ENCODE measurements at places on chromosomes 6 and 20.

GRCh38 chr20:1818895-1819294 lies 76.3 kb upstream of the SIRPA start:
- no peak for DNase-seq

- no peak for DNase-seq
Measured at GRCh38 chr6:89412071-89413005, at the start of gene RRAGD. Gene RRAGD, minus strand, starts transcription at chr6:89412273. Its CDS starts 280 bp downstream, at chr6:89411993.

DNA sequence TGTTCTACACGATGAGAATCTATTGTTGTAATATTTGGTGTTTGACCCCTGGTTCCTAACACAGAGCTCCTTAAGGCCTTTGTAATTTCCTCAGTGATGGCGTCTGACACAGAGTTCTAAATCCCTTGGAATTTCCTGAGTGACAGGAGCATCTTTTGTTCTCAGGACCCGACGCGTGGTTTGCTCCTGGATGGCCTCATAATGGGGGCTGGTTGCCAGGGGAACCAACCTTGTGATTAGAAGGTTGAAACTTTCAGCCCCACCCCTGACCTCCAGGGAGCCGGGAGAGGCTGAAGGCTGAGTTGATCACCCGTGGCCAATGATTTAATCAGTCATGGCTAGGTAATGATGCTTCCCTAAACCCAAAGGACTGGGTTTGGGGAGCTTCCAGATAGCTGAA lies 20.5 kb upstream of the ZNF133 start:
- no peak for DNase-seq

DNA sequence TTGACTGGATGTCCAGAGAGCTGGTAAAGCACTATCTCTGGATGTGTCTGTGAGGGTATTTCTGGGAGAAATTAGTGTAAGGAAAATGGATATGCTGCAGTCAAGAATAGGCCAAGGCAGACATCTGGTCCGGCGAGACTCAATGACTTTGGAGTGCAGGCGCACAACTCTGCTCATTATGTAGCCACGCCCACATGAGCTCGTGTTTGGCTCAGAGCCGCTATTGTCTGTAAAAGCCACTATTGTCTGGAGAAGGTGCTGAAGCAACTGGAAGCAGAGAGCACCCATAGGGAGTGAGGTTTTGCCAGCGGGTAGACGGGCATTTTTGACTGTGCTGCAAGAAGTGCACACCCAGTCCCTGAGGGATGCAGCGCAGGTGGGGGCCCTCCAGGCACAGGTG lies 305.0 kb upstream of the POU3F2 start:
- no peak for DNase-seq

- DNase-seq: peak; percentile 70
Measured at GRCh38 chr6:41767112-41767833, 12.4 kb downstream of the FRS3 start.

- peak; percentile 91 for DNase-seq
Measured at GRCh38 chr6:23174781-23175361, 605.5 kb downstream of the HDGFL1 start.

GRCh38 chr6:133055441-133055966 lies 185.7 kb upstream of the EYA4 start:
- no peak for DNase-seq
